ENCODE measurements at places on chromosomes 5 and 9.

GRCh38 chr9:116027951-116028350 is 125.6 kb upstream of the PAPPA start:
- DNase-seq: no peak

DNA sequence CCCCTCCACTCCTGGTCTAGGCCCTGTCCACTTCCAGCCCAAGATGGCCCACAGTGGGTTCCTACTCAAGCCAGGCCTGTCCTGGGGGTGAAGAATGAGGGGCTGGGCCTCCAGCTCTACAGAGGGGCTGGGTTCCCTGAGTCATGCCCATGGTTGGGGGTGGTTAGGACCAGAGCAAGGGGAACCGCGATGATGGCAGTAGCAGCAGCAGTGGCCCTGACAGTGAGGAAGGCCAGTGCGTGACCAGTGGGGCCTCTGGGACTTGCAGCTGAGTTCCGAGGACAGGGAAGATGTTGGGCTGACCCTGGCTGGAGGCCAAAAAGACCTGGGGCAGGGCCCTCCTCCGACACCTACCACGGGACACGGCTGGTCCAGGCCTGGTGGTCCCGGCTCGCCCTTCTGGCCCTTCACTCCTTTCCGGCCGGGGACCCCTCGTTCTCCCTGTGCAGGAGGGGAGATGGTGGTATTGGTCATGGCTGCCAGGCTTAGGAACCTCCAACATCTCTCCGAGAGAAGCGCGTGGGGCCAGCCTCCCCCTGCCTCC is 9.2 kb upstream of the PHYKPL start:
- DNase-seq: no peak

- no peak for DNase-seq
Observed at GRCh38 chr9:103789686-103790085, 304.4 kb upstream of the SMC2 start.

DNA sequence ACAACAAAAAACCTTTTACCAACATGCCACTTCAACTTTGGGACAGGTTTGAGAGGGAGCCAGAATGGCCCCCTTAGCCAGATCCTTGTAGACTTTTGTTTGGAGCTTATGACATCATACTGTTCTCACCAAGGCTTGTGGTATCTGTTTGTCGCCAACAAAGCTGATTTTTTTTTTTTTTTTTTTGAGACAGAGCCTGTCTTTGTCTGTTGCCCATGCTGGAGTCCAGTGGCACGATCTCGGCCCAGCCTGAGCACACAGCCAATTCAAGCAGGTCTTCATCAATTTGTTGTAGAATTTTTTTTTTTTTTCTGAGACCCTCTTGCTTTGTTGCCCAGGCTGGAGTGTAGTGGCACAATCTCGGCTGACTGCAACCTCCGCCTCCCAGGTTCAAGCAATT is 26.4 kb upstream of the NTNG2 start:
- no peak for DNase-seq

DNA sequence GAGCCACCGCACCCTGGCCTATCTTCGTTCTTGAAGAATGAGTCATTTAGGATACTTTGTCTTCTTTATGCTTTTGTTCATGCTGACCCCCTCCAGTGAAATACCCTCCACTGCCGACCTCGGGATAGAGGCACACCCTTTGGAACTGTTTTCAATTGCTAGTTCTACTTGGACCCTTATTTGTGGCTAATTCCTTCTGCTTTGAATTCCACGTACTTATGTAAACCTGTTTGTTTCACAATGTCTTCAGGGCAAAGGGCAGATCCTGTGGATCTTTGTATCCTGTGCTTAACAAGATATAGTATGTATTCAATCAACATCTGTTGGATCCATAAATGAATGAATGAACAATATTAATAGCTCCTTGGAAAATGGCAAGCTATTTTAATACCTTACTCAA is 19.6 kb upstream of the AOPEP start:
- DNase-seq: no peak

- DNase-seq: no peak
Observed at GRCh38 chr5:58401701-58402100, 58.2 kb downstream of the PLK2 start.

GRCh38 chr5:134846641-134846960 is 833 bp downstream of the C5orf24 start:
- no peak for DNase-seq

DNA sequence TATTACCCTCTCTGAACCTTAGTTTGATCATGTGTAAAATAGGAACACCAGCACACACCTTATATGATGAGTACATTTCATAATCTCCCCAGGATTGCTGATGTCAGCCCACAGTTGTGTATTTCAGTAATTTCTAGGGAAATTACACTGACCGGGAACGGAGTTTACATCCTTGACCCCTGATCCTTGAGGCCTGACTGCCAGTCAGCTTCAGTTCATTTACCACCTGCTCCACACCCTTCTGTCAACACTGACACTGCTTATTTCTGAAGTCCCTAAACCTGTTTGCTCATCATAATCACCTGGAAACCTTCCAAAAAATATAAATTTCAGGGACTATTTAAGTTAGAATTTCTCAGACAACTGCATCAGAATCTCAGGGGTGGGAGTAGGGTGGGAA is 55.3 kb downstream of the ZNF622 start:
- no peak for DNase-seq

DNA sequence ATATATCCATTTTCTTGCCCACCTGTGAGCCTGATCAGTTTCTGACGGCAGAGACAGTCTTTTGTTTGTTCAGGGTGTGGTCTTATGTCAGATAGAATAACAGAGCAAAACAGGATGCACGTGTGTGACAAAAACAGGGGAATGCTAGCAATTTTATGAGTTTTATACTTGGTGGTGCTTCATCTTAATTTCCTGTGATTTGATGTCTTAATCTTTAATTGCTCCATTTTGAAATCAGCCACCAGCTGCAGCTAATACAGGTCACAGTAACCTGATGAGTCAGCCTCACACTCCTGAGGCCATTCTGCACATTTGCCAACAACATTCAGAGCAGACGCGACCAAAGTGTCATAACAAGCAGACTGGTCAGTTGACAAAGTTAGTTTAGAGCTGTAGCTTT is 42.3 kb upstream of the JMY start:
- DNase-seq: no peak

DNA sequence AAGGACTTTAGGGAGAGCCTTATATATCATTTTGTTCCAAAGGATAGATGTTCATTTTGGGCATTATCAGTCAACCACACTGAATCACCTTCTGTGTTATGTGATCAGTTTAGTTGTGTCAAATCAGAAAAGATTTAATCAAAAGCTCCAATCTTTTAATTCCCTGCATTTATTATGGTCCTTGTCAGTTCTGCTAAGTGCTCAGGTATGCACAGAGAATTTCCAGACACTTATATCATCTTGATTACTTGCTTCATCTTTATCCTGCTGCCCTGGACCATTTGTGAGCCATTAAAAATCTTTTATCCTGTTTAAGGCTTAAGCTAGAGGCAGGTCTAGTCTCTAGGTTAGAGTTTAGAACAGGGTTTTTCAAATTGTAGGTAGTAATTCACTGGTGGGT is 179.1 kb downstream of the CWC27 start:
- DNase-seq: no peak

GRCh38 chr9:104872656-104873488 is 55.1 kb downstream of the ABCA1 start:
- no peak for DNase-seq

GRCh38 chr9:123608104-123608503 is 252.1 kb downstream of the CRB2 start:
- DNase-seq: no peak

GRCh38 chr9:21160178-21160577 is 6.3 kb downstream of the IFNA21 start:
- no peak for DNase-seq

DNA sequence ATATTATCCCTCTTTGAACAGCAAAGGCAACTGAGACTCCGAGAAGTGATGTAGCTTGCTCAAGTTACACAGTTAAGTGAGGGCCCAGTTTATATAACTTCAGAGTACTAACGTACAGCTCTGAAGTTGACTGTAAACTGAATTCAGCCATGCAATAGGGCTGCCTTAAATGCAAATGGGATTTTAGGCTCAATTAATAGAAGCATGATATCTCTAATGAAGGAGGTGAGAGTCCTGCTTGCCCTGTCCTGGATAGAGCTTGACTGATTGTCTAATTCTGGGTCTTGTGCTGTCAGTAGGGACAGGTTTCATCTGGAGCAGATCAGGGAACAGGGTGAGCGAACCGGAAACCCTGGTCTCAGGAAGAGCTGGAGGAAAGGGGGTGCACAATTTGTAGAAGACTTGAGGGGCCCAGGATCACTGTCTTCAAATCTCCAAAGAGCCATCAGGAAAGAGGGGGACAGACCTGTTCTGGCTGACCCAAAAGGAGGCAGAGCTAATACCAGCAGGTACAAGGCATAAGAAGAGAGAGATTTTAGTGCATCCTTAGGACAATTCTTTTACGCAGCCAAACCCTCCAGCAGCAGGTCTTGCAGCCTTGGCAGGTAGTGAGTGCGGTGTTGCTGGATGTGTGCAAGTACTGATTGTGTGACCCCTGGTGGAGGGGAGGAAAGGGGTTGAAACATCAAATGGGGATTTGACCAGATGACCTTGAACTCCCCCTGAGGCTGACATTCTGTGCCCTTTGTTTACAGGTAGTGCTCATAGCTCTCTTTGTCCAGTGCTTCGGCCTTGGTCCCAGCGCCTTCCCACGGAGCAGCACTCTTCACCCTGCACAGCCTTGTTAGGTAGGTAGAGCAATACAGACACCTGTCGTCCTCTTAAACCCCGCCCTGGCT is 13.0 kb downstream of the GSN start:
- no peak for DNase-seq

DNA sequence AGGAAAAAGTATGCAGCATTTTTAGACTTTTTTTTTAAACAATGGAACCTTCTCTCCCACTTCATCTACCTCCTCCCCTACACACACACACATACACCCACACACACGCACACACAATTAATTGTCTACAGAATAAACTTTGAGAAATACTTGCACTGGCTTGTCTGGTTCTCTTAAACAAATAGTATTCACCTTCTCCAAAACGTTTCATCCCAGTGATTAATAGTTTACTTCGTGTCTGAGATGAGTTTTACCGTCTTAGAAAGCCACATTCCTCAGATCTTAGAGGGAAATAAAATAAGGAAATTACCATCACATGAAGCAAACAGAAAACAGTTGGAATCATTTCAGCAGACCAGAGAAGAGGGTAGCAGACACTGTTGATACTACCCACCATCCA is 570.6 kb upstream of the CLINT1 start:
- no peak for DNase-seq

DNA sequence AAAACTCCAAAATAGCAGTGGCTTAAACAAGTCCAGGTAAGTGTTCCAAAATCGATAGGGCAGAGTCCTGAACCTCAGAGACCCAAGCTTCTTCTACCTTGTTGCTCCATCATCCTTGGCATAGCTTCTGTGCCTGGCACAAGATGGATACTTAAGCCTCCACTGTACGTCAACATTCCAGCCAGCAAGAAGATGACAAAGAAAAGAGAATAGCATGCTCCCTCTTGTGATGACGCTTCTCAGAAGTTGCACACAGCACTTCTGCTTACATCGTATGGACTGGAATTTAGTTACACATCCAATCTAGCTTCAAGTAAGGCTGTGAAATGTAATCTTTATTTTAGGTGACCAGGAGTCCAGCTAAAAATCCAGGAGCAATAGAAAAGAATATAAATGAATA is 227.4 kb downstream of the ESM1 start:
- no peak for DNase-seq

GRCh38 chr9:123395276-123395688 is 39.3 kb downstream of the CRB2 start:
- no peak for DNase-seq

- DNase-seq: no peak
Observed at GRCh38 chr9:110900917-110901316, 137.4 kb downstream of the LPAR1 start.

DNA sequence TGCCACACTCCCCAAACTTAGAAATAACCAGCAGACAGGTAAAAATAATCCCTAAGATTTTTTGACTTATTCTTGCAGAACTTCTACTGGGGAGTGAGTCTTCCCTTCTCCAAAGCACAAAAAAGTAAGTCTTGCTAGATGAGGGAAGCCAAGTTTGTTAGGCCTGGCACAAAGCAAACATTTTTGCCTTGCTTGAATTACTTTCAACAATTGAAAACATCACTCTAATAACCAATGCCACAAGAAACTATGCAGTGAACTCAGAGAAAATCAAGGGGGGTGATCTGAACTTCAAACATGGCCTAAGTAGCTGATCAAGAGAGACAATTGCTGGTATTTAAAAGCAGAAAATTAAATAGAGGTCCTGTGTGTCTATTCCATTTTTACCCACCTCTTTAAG is 123.6 kb upstream of the SLC1A3 start:
- no peak for DNase-seq

GRCh38 chr5:146321571-146321970 is 17.1 kb upstream of the POU4F3 start:
- no peak for DNase-seq

DNA sequence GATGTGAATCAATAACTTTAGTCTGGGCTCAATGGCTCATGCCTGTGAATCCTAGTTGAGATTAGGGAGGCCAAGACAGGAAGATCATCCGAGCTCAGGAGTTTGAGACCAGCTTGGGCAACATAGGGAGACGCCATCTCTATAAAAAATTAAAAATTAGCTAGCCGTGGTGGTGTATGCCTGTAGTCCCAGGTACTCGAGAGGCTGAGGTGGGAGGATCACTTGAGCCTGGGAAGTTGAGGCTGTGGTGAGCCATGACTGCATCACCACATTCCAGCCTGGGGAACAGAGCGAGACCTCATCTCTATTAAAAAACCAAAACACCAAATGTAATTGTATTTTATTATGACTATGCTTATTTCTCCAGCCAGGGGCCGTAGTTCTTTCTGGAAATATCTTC is 69.6 kb upstream of the NR5A1 start:
- DNase-seq: no peak

DNA sequence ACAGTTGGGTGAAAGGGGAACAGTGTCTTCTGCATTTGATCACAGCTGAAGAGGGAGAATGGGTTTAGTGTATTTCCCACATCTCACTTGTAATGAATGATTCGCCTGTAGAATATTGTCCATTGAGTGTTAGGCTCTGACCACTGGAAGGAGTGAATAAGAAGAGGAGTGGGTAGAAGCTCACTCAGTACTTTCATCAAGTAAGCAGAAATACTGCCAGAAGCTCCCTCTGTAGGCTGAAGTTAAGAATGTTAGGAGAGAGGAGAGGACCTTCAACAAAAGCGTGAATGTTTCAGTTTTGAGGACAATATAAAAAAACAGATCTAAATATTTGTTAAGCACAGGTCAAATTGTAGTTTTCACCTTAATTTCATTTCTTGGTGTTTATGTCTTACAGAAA is 27.5 kb downstream of the FSD1L start:
- DNase-seq: no peak

DNA sequence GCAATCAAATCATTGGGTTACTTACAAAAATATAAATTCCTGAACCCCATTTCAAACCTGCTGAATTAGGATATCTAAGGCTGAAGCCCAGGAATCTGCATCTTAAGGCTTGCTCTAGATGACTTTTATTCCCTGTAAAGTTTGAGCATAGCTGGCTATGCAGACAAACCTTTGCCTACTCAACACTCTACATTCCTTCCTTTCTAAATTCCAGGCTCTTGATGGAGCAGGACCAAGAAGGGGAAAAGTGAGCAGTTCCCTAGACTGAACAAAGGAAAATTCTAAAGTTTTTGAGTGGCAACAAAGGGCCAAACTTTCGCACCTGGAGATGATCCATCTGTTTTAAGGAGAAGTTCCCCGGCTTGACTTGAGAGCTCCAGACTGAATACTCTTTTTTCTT is 9.8 kb upstream of the ADRA1B start:
- DNase-seq: no peak

- DNase-seq: no peak
Observed at GRCh38 chr5:134463991-134464760, 52.5 kb upstream of the CDKN2AIPNL start.
